Activated naive CD8-positive, alpha-beta T cell treated with anti-CD3 and anti-CD28 coated beads, Interleukin-2, amount 10 ng/mL, durations not matched to agents 7 days and 5 days (primary cell): ENCODE measurements at places on chromosomes 3 and 15. TPM values are rescaled to one million over a fixed set of nuclear protein-coding genes. Genes with fewer than 3 reads are reported as not detected.

Gene RCN2
- total RNA-seq: 29.6 TPM

- no peak for DNase-seq
- no peaks in the 10 kb centered on the region for H3K36me3 ChIP-seq
- H3K4me3 ChIP-seq: no peak overlapping the region
- H3K27ac ChIP-seq: no peak overlapping the region
These were observed 16.5 kb upstream of the REC114 start for GRCh38 chr15:73426323-73426994.

DNA sequence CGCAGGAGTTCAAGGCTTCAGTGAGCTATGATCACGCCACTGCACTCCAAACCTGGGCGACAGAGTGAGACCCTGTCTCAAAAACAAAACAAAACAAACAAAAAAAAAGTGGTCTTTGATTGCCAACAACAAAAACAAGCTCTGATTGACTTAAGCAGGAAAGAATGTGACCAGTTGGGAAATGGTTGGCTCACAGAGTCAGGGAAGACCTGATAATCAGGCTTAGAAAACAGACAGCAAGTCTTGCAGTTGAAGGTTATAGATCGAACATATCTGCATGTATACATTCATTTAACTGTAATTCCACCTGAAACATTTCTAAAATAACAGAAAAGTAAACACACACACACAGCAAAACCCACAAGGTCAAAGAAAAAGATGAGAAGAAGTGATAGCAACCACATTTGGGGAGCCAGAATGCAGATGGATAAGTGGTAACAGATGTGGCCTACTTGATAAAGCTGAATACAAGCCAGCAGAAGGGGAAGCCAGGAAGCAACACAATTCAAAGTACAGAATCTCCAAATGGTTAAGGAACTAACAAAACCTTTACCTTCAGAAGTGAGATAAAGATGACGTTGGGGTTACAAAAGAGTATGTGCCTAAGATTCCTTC, 699.9 kb upstream of the ZNF385D start:
- no peaks in the 10 kb centered on the region for H3K36me3 ChIP-seq
- no peak overlapping the region for H3K4me3 ChIP-seq
- no peak overlapping the region for H3K27ac ChIP-seq
- no peak for DNase-seq
- no peaks in the 10 kb centered on the region for H3K4me1 ChIP-seq

- H3K27me3 ChIP-seq: no peaks in the 10 kb centered on the region
- H3K4me1 ChIP-seq: no peaks in the 10 kb centered on the region
- H3K27ac ChIP-seq: no peak overlapping the region
- no peaks in the 10 kb centered on the region for H3K36me3 ChIP-seq
- no peak for DNase-seq
These were observed 370.5 kb downstream of the CTNNB1 start for GRCh38 chr3:41569632-41570305.

DNA sequence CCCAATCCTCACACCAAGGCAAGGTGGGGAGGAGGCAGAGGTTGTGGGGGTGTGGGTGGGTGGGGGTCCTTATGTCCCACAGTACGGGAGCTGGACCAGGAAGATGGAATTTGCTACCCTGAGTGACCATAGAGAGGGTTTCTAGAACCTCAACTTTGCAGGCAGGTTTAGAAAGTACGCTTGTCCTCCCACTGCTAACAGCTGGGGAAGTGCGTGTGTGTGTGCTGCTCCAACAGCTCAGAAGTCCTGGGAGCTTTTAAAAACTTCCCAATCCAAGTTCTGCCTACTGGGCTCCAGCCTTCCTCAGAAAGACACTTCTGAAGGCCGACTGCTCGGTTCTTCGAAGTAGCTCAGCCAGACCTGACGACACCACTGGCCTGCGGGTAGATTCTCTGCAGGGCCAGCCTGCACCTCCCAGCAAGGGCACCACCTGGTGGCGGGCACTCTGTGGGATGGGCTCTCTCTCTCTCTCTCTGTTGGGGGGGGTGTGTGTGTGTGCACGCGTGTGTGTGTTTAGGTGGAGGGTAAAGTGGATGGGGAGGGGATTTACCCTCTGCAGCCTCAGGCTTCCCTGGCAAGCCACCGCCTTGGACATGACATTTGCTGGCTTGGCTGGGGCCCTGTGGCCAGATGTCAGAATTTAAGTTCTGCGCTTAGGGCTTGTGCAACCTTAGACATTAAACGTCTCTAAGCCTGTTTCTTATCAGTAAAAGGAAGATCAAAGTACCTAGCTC, 15.6 kb downstream of the TMEM158 start:
- H3K4me1 ChIP-seq: peaks cover 10% of the 10 kb centered on the region
- DNase-seq: peak; percentile 85
- H3K27ac ChIP-seq: no peak overlapping the region
- H3K27me3 ChIP-seq: peaks cover 16% of the 10 kb centered on the region

DNA sequence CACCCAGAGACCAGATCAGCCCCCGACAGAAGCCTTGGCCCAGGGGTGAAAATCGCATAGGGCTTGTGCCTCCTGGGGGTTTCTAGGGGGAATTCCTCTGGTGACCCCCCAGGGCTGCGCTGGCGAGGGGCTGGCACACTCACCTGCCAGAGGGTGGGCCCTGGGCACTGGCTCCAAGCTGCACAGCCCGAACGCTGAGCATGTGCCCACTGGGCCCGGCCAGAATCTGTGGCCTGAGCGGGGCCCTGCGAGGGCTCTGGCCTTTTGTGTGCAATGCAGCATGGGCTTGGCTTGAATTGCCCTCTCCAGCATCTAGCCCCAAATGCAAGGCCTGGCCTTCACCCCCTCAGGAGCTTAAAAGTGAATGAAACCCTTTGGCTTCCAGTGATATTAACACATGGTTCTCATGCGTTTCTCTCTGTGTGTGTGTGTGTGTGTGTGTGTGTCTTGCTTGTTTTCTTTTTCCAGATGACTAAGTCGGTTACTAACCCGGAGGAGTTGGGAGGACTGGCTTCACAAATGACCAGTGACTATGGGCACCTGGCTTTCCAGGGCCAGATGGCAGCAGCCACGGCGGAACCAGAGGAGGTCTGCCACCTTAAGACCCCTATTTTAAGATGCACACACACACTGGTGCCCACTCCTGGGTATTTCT, 259.1 kb upstream of the TPM1 start:
- DNase-seq: no peak
- no peak overlapping the region for H3K27ac ChIP-seq
- no peak overlapping the region for H3K4me3 ChIP-seq
- no peaks in the 10 kb centered on the region for H3K4me1 ChIP-seq
- H3K36me3 ChIP-seq: no peaks in the 10 kb centered on the region

GRCh38 chr15:29656636-29657475, 165.4 kb downstream of the TJP1 start:
- H3K27ac ChIP-seq: no peak overlapping the region
- no peaks in the 10 kb centered on the region for H3K36me3 ChIP-seq
- no peaks in the 10 kb centered on the region for H3K4me1 ChIP-seq
- DNase-seq: no peak
- no peak overlapping the region for H3K4me3 ChIP-seq
- H3K27me3 ChIP-seq: no peaks in the 10 kb centered on the region

- no peak overlapping the region for H3K27ac ChIP-seq
- H3K4me3 ChIP-seq: no peak overlapping the region
- H3K27me3 ChIP-seq: no peaks in the 10 kb centered on the region
- DNase-seq: no peak
These were observed 56.1 kb upstream of the GALNT15 start for GRCh38 chr3:16118396-16118795.

- H3K4me1 ChIP-seq: no peaks in the 10 kb centered on the region
- no peak overlapping the region for H3K27ac ChIP-seq
- no peak for DNase-seq
- no peak overlapping the region for H3K4me3 ChIP-seq
These were observed 64.1 kb upstream of the GMNC start for GRCh38 chr3:190926619-190927018.

GRCh38 chr3:129758306-129758705, 135.2 kb downstream of the TMCC1 start:
- H3K4me3 ChIP-seq: no peak overlapping the region
- peaks cover 5% of the 10 kb centered on the region for H3K36me3 ChIP-seq
- H3K27ac ChIP-seq: no peak overlapping the region
- no peaks in the 10 kb centered on the region for H3K4me1 ChIP-seq
- H3K27me3 ChIP-seq: no peaks in the 10 kb centered on the region
- DNase-seq: no peak

DNA sequence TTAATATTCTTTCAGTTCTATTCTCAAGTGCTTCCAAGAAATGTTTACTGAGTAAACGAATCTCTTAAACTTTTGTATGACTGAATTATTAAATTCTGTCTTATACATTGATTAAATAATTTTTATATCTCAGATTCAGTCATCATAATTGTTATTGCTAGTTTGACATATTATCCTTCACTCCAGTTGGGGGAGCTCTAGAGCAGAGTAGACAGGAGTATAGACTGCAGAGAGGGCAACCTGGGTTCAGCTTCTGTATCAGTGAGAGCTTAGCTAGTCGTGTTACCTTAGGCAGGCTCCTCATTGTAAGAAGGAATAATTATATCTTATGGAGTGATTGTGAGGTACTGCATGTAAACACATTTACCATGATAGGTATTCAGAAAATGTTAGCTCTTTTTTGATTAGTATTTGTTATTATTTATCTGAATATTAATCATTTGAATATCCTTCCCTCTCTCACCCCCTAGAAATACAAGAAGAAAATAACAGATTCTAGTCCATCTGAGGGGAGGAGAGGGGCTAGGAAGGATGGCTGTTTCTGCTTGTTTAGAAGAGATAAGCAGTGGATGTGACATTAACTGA, 31.0 kb upstream of the ZCWPW2 start:
- peaks cover 7% of the 10 kb centered on the region for H3K36me3 ChIP-seq
- no peaks in the 10 kb centered on the region for H3K27me3 ChIP-seq
- peaks cover 10% of the 10 kb centered on the region for H3K4me1 ChIP-seq
- no peak for DNase-seq
